CD4-positive, alpha-beta T cell treated with Interleukin-17A for 1 hour (primary cell): ENCODE measurements at places on chromosomes 16 and 17.

- DNase-seq, result peak; percentile 66
These were observed 51.3 kb downstream of the ADCY9 start for GRCh38 chr16:4064950-4065352.

DNA sequence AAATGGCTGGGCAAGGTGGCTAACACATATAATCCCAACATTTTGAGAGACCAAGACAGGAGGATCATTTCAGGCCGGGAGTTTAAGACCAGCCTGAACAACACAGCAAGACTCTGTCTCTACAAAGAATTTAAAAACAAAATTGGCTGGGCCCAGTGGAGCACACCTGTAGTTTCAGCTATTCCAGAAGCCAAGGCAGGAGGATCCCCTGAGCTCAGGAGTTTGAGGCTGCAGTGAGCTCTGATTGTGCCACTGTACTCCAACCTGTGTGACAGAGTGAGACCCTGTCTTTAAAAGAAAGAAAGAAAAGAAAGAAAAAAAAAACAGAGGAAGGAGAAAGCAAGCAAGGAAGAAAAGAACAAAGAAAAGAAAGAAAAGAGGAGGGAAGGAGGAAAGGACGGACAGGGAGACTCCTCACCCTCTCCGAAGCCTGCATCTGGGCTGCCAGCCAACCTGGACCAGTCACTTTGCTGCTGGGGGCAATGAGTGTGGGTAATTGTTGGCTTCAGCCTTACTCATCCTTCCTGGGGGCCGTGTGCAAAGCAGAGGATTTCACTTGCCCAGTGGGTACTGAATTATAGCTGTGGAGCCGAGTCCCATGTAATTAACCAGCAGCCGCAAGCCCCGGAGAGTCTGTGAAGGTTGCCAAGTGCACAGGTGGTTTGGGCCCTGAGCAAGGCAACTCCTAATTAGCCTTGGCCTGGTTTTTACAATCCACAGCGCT is 6.7 kb upstream of the MT4 start:
- DNase-seq, result no peak

- no peak for DNase-seq
These were observed at the start of gene SEZ6L2 for GRCh38 chr16:29899516-29900101. Gene SEZ6L2, minus strand, starts transcription at chr16:29899550. Its CDS starts 531 bp downstream, at chr16:29899019.

DNA sequence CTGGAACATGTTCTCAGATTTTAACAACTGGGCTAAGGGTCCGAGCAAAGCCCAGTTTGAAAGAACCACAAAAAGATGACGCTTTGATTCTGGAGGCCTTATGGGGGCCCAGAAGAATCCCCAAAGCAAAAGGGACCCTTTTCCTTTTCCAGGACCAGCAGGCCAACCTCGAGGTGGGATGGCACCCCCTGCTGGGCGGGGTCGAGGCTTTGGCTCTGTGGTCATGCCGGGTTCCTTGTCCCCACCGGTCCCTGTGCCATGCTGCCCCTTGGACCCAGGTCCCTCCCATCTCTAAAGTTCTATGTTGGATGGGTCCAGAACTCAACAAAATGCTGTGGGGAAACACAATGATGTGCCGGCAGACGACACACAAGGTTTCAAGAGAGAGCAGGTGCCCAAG is 30.9 kb downstream of the TMEM204 start:
- DNase-seq, result no peak

- no peak for DNase-seq
These were observed 254.4 kb upstream of the FOXF1 start for GRCh38 chr16:86255966-86256365.

- DNase-seq, result no peak
These were observed 12.6 kb upstream of the BCAR1 start for GRCh38 chr16:75263963-75264445.

GRCh38 chr16:88005968-88006367 is 54.7 kb downstream of the BANP start:
- no peak for DNase-seq

- DNase-seq, result peak; percentile 57
These were observed 36.5 kb downstream of the CPNE2 start for GRCh38 chr16:57128771-57129389.

GRCh38 chr17:10754861-10755591 is 25.2 kb upstream of the TMEM220 start:
- DNase-seq, result no peak

GRCh38 chr16:77946823-77947222 is 75.5 kb upstream of the CLEC3A start:
- no peak for DNase-seq
